ENCODE measurements at places on chromosomes 2 and 18. TPM values are rescaled to one million over a fixed set of nuclear protein-coding genes. Genes with fewer than 3 reads are reported as not detected.
A peak's percentile ranks its signal among the peaks of the same experiment; 100 is the strongest.

GRCh38 chr18:50518787-50519546 lies 40.9 kb upstream of the MAPK4 start:
- H3K27me3 ChIP-seq = no peaks in the 10 kb centered on the region
- H3K4me1 ChIP-seq = peaks cover 6% of the 10 kb centered on the region
- H3K36me3 ChIP-seq = no peaks in the 10 kb centered on the region
- no peak overlapping the region for H3K27ac ChIP-seq
- DNase-seq = no peak

SLC8A1 gene
- 1.4 TPM for total RNA-seq

GRCh38 chr18:72122103-72122502 lies 422.0 kb downstream of the CBLN2 start:
- DNase-seq = no peak
- no peaks in the 10 kb centered on the region for H3K36me3 ChIP-seq
- H3K27ac ChIP-seq = no peak overlapping the region
- H3K27me3 ChIP-seq = no peaks in the 10 kb centered on the region
- no peaks in the 10 kb centered on the region for H3K4me1 ChIP-seq

NFU1 gene
- total RNA-seq = 31.8 TPM

GRCh38 chr18:79590191-79591031 lies 89.2 kb upstream of the CTDP1 start:
- no peak overlapping the region for H3K27ac ChIP-seq
- H3K36me3 ChIP-seq = no peaks in the 10 kb centered on the region
- DNase-seq = no peak
- H3K27me3 ChIP-seq = no peaks in the 10 kb centered on the region

DNA sequence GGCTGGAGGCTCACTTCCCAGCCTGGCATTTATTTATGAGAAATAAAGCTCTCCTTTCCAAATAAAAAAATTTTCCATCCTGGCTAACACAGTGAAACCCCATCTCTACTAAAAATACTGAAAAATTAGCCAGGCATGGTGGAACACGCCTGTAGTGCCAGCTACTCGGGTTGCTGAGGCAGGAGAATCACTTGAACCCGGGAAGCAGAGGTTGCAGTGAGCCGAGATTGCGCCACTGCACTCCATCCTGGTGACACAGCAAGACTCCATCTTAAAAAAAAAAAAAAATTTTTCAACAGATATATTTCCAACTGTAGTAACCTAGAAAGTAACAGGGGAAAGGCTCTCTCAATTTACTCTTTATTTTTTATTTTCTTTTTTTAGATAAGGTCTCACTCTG lies 6.1 kb upstream of the PCBP1 start:
- no peaks in the 10 kb centered on the region for H3K27me3 ChIP-seq
- no peak for DNase-seq
- H3K4me1 ChIP-seq = peaks cover 28% of the 10 kb centered on the region
- H3K36me3 ChIP-seq = peaks cover 4% of the 10 kb centered on the region

LOXL3 gene
- 13.1 TPM for total RNA-seq

DNA sequence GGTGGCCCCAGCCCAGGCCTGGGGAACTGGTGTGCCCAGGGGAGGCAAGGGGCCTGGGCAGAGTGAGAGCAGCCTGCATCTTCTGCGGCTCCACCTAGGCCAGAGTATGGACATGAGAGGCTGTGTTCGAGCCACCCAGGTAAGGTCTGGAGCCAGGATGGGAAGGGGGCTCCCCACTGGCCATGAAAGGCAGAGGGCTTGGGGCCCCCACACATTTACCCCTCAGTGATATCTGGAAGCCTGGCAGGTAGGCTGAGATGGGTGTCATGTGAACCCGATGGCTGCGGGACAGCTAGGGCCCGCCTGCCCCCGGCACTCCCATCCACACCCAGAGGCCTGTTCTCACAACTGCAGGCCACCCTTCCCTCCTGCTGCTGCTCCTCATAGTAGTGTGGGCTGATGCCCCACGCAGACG lies 13.2 kb downstream of the ADRA2B start:
- H3K4me1 ChIP-seq = peaks cover 28% of the 10 kb centered on the region
- no peak overlapping the region for H3K27ac ChIP-seq
- H3K27me3 ChIP-seq = no peaks in the 10 kb centered on the region
- no peak overlapping the region for H3K4me3 ChIP-seq
- H3K36me3 ChIP-seq = no peaks in the 10 kb centered on the region
- peak; percentile 3 for DNase-seq

- peaks cover 23% of the 10 kb centered on the region for H3K4me1 ChIP-seq
- H3K4me3 ChIP-seq = peak overlapping the region; percentile 40
- H3K27ac ChIP-seq = no peak overlapping the region
- H3K27me3 ChIP-seq = no peaks in the 10 kb centered on the region
- DNase-seq = peak; percentile 74
These were observed 8.3 kb downstream of the OSR1 start for GRCh38 chr2:19349911-19350677.

DNA sequence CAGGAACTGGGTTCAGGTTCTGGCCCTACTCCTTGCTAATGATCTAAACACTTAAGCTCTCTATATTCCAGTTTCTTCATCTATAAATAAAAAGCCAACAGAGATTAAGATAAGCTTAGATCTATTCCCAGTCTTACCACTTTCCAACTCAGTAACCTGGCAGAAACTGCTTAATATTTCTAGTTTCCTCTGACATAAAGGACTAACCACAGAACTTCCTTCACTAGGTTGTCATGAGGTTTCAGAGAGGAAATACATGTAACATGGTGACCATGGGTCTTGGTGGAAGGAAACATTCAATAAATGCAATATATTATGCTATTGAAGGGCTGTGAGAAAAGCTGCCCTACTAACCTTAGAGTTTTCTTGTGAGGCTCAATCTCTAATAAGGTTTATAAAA lies 114.4 kb upstream of the PDE1A start:
- no peaks in the 10 kb centered on the region for H3K36me3 ChIP-seq
- H3K27me3 ChIP-seq = no peaks in the 10 kb centered on the region
- no peak overlapping the region for H3K4me3 ChIP-seq
- DNase-seq = no peak
- no peak overlapping the region for H3K27ac ChIP-seq

ITGAV gene
- total RNA-seq = 62.2 TPM

DNA sequence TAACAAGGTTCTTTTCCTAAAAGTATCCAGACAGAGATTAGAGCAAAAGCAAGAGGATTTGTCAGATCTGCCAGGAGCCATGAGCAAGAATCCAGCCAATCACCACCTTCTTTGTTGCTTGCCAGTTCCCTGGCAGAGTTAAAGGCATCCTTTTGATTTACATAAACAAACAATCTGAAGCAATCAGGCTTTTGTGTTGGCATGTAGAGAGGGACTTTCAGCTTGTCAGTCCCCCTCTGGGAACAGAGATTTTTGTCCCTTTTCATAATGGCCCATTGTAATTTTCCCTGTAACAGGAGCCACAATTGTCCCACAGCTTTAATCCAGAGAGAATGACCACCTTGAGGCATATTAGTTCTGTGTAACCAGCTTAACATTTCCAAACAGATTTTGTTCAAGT lies at the start of gene ERMN:
Gene ERMN (minus strand): TSS at position 39 of the 400 bp plus-strand sequence. CDS start 182 bp downstream, outside the sequence.
- no peaks in the 10 kb centered on the region for H3K27me3 ChIP-seq

DNA sequence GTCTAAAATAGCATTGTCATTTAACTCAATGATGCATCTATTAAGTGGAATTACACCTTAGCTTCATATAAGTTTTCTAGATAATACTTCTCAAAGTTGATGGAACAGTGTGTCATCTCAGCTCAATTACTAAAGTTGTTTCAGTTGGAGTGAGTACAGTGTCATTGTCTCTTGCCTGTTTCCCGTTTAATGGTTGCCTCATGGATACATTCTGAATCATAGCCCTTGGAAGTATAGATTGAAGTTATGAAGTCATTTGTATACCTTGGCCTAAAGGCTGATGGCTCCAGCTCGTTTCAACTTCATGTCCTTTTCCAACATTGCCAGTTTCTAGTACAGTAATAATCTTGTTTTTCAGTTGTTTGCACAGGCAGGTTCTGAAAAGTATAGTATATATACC lies 130.5 kb upstream of the NOSTRIN start:
- no peaks in the 10 kb centered on the region for H3K27me3 ChIP-seq
- no peak overlapping the region for H3K27ac ChIP-seq
- no peaks in the 10 kb centered on the region for H3K4me1 ChIP-seq
- no peak for DNase-seq

- no peaks in the 10 kb centered on the region for H3K36me3 ChIP-seq
- no peak overlapping the region for H3K4me3 ChIP-seq
- no peaks in the 10 kb centered on the region for H3K27me3 ChIP-seq
- H3K27ac ChIP-seq = no peak overlapping the region
- DNase-seq = no peak
These were observed 65.2 kb upstream of the FIGN start for GRCh38 chr2:163800951-163801381.

DNA sequence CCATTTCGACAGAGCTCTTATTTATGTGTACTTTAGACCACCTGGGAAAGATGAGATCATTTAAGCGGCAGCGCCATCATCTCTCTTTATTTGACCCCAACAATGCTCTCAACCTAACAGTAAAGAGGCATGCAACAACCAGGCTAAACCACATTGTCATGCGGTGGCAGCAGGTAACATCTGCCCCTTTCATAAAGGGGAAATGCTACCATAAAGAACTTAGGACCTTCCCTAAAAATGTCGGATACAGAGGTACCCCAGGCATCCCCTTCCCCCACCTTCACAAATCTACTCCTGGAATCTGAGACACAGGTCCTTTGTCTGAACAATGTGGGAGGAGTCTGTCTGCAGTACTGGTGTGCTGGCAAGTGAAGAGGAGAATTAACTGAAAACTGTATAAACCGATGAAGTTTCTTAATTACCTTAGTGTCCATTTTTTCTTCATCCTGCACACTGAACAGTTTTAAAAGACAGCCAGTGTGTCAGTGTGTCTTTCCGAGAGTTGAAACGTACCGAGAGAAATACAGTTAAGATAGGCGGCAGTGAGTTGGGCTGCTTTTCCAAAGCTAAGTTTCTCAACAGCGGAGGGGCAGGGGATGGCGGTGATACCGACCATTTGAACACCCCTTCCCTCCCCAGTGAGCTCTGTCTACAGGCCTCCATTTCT lies 1.9 kb downstream of the MEX3C start:
- H3K36me3 ChIP-seq = no peaks in the 10 kb centered on the region
- H3K4me3 ChIP-seq = peak overlapping the region; percentile 84
- peaks cover 22% of the 10 kb centered on the region for H3K4me1 ChIP-seq
- no peaks in the 10 kb centered on the region for H3K27me3 ChIP-seq

DNA sequence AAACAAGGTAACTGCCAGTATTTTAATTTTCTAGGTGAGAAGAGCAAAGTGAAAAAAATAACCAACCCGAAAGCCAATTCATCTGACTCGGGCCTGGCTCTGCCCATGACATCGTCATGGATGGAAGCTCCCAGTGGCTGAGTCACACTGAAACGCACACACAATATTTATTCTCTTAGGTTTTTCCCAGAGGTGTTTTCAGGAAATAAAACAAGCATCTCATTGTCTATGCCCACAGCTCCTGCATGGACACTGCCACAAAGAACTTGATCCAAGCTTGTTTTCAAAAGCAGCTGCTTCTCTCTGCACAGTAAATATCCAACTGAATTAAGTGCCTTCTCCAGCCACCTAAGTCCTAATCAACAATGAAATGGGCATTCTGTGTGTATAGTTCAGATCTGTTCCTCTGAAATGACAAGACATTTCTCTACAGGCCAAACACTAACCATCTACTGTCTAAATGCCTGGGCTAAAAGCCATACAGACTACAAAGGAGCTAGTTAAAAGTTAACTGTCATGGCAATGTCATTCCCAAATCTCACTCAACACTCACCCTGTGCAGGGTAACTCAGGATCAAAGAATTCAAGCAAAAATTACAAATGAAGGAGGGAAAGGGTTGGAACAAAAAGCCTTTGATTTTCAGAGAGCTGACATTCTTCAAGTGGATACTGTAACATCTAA lies 62.9 kb downstream of the RPL31 start:
- no peak for DNase-seq
- no peaks in the 10 kb centered on the region for H3K36me3 ChIP-seq
- peak overlapping the region; percentile 56 for H3K27ac ChIP-seq
- H3K27me3 ChIP-seq = no peaks in the 10 kb centered on the region
- peaks cover 20% of the 10 kb centered on the region for H3K4me1 ChIP-seq

DTNA gene
- total RNA-seq = 69.1 TPM

NFE2L2 gene
- 126 TPM for total RNA-seq

MTLN gene
- total RNA-seq = 70.3 TPM

DNA sequence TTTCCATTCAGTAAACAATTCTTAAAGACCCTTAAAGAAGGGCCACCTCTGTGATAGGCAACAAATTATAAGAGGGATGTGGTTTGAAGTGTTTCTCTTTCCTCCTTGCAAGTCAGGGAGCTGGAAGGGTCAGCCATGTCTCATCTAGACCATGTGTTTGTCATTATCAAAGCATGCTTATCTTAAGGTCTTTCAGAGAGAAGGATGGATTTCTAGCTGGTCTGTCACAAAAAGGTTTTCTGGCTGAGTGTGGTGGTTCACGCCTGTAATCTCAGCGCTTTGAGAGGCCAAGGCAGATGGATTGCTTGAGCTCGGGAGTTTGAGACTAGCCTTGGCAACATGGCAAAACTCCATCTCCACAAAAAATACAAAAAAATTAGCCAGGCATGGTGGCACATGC lies 59.2 kb upstream of the PEX13 start:
- H3K27me3 ChIP-seq = no peaks in the 10 kb centered on the region
- H3K4me3 ChIP-seq = no peak overlapping the region
- no peaks in the 10 kb centered on the region for H3K4me1 ChIP-seq
- DNase-seq = no peak
- no peaks in the 10 kb centered on the region for H3K36me3 ChIP-seq
- H3K27ac ChIP-seq = no peak overlapping the region

- peaks cover 18% of the 10 kb centered on the region for H3K4me1 ChIP-seq
- no peaks in the 10 kb centered on the region for H3K36me3 ChIP-seq
- DNase-seq = peak; percentile 25
- peak overlapping the region; percentile 80 for H3K4me3 ChIP-seq
- H3K27ac ChIP-seq = peak overlapping the region; percentile 90
These were observed 1.1 kb downstream of the MEMO1 start for GRCh38 chr2:32009516-32010256.

DNA sequence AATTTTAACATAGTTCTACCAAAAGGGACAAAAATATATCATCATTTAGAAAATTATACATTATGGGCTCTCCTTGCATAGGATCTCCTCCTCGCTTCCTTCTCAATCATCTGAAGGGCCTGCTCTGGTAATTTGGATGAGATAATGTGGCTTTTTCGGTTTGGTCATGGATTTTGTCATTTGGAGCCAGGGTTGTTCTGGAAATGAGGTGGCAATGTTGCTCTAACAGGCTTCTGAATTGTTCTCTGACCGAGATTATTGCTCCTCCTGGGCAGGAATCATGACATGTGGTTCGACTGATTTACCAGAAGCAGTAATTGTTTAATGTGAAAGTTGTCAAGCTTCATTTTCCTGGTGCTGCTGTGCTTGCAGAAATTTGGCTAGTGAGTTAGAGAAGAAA lies 194.7 kb upstream of the ERBB4 start:
- H3K27ac ChIP-seq = no peak overlapping the region
- no peak overlapping the region for H3K4me3 ChIP-seq
- no peaks in the 10 kb centered on the region for H3K36me3 ChIP-seq
- no peaks in the 10 kb centered on the region for H3K27me3 ChIP-seq
- no peak for DNase-seq
- no peaks in the 10 kb centered on the region for H3K4me1 ChIP-seq

Measured in testis (tissue), 5 donors.